Esophagus mucosa (tissue), 1 donor: ENCODE measurements at places on chromosomes 4 and X. TPM values are rescaled to one million over a fixed set of nuclear protein-coding genes. Genes with fewer than 3 reads are reported as not detected.

DNA sequence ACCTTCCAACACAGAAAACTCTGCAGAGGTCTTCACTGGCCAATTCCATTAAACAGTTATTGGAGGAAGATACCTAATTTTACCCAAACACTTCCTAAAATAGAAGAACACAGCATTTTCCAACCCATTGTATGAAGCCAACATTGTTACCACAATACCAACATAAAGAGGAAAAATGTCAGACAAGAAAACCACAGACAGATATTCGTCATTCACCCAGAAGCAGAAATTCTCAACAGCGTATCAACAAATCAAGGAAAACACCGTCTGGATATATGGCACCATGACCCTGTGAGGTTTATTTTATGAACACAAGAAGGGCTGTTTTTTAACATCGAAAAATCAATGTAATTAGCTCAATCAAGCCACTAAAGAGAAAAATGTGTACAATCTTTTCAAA, 255.6 kb downstream of the ASMT start:
- no peak for ATAC-seq

- no peak for ATAC-seq
Measured at GRCh38 chrX:9678215-9678965, 87.3 kb downstream of the GPR143 start.

DNA sequence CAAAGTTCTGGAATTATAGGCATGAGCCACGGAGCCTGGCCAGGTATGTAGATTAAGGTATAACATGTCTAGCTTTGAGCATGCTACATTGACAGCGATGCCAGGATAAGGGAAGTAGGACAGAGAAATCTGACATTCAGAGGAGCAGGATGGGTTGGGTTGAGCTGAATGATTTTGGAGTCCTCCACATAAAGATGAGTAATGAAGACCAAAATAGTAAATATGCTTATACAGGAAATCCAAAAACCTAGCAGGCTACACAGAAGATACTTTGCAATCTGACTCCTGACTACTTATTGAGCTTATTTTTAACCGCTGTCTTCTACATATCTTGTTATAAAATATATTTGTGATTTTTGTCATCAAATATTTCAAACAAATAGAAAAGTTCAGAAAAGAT, 69.7 kb downstream of the PDGFC start:
- no peak for ATAC-seq

GRCh38 chr4:38656111-38656510, 7.9 kb upstream of the KLF3 start:
- peak; percentile 48 for ATAC-seq

Gene ZCCHC18
- not detected for total RNA-seq
